ENCODE measurements at places on chromosomes 3 and 15. TPM values are rescaled to one million over a fixed set of nuclear protein-coding genes. Genes with fewer than 3 reads are reported as not detected.

Gene GOLGA8R
- 0.26 TPM for total RNA-seq

Gene TMC3
- total RNA-seq = not detected

Gene DPPA2
- total RNA-seq = not detected

Gene IGF1R
- 13.5 TPM for total RNA-seq

Gene COL7A1
- total RNA-seq = under 0.01 TPM

Measured in dermis microvascular lymphatic vessel endothelial cell (primary cell).